Epithelial cell of esophagus (primary cell): ENCODE measurements at places on chromosomes 5 and 9.

- no peak for DNase-seq
Measured at GRCh38 chr5:178291161-178291561, 58.6 kb upstream of the PHYKPL start.

- no peak for DNase-seq
Measured at GRCh38 chr5:88142886-88143692, 125.6 kb downstream of the TMEM161B start.

DNA sequence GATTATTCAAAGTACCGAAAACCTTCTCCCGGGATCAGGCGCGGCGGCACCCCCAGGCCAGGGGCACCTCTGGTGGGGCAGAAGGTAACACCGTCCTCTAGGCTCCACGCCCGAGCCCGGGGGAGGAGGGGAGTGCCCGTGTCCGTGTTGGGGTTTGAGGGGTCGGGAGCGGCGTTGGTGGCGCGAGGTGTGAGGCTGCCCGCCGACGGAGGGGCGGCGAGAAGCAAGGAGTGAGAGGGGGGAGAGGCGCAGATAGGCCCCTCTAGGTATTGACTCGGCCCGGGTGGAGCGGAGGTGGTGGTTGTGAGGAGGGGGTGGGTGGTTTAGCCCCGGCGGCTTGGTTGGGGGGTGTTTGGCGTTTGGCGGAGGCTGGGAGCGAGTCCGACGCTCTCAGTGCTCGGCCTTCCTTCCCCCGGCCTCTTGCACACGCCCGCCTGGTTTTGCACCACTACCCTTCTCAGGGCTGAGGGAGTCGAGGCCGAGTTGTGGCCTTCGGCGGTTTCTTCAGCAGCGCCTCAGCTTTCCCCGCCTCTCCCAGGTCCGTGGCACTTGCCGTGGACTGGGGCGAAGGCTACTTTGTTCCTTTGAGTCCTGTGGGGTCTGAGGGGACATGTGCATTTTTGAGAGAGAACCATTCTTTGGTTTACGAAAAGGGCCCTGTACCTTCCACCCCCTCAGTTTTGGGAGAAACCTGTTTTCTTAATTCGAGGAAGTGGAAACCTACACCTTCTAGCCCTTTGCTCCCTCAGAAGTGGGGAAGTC is 450 bp downstream of the GPBP1 start:
- peak; percentile 48 for DNase-seq

DNA sequence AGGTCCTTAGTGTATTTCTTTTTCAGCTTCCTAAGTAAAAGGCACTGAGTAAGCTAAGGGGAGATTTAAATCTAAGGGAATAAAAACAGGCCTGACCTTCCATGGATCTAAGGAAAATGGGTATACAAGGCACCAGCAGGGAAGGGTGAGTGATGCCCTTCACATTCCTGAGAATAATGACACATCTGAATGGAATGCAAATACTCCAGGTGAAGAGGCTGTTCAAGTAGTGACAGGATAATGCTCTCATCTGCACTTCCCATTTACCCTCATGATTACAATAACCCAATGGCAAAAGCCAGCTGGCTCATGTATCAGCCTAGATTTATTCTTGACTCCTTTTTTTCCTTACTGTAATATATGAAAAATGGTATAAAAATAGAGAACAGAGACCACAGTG is 216.2 kb upstream of the ACTBL2 start:
- DNase-seq: peak; percentile 95

DNA sequence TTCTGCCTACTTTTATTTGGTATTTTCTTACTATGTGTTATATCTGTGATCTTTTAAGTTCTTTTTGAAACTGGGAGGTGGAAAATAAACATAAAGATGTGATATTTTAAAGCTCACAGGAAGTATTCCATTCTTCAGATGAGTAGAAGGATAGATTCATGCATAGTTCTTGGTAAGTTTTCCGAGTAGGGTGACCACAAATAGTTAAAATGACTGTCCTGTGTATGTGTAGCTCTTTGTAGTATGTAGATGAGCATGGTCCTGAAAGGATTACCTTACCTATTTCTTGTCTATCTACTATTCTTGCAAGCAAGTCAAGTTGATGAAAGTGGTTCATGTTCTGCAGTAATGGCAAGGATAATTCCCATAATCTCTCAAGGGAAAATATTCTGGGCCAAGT is 47.7 kb downstream of the SRFBP1 start:
- DNase-seq: no peak

DNA sequence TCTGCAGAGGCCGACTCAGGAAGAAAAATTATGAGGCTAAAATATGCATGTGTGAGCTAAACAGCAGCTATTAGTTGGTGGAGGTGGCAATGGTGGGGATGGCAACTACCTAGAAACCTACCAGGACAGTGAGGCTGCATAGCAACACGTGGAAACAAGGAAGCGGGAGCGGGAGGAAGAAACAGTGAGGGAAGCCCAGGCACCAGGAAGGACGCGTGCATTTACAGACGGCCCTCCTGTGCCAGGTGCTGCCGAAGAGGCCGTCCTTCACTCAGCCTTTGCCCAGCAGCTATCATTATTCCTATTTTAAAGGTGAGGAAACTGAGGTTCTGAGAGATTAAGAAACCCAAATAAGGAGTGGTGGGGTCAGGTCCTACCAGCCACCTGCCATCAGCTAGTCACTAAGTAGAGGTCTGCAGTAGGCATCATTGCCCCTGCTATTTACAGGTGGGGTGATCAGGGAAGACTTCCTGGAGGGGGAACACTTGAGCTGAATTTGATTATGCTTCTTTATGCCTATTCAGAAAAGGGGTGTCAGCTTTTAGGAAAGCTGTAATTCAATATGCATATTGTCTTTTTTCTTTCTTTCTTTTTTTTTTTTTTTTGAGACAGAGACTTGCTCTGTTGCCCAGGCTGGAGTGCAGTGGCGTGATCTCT is 125.3 kb downstream of the CRB2 start:
- no peak for DNase-seq

GRCh38 chr9:129549684-129550083 is 71.2 kb downstream of the C9orf50 start:
- no peak for DNase-seq
